ENCODE measurements at places on chromosomes 4 and X.

- no peak for DNase-seq
These were observed 215.6 kb upstream of the FAT1 start for GRCh38 chr4:186939226-186939625.

DNA sequence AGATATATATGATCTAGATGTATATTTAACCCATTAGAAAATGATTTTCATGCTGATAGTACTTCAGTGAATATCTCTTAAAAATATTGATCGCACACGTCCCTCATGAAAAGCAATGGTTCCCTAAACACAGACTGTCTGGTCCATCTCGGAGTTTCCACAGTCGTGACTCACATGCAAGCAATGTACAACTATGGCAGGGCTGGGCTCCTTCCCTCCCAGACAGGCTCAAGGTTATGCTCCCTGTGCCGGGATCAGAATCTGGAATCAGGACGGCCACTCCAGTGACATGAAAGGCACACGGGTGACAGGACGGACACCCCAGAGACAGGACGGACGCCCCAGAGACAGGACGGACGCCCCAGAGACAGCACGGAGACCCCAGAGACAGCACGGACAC is 40.2 kb upstream of the PPP2R3B start:
- no peak for DNase-seq

DNA sequence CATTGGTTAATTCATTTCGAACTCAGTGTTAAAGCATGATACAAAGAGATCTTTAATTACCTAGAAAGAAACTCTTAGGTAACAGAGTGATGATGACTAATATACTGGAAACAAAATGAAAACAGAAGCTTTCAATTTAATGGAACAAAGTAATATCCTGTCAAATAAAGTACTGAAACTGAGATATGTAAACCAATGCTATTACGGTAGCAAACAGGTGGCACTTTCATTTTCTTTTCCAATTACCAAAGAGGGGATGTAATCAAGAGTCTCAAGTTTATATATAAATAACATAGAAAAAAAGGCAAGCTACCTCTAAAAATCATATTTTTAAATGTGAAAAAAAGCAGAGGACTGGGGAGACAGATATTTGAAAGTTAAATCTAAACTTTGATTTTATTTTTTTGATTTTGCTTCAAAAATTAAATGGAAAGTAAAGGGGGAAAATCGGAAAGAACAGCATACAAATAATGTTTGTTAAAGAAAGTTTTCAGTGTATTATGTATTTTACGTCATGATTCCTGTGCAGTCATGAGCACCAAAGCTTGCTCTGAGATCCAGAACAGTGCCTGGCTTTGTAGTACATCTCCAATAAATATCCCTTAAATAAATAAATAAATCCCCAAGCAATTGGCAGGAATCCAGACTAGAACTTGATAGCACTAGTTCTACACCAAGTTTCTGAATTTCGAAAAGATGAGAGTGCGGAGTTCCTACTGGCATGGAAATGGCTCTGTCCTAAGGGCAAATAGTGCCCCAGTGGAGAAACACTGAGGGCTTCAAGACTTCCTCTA is 25.0 kb upstream of the RAPGEF2 start:
- no peak for DNase-seq

GRCh38 chrX:56068274-56068758 is 163.8 kb upstream of the KLF8 start:
- DNase-seq = no peak

DNA sequence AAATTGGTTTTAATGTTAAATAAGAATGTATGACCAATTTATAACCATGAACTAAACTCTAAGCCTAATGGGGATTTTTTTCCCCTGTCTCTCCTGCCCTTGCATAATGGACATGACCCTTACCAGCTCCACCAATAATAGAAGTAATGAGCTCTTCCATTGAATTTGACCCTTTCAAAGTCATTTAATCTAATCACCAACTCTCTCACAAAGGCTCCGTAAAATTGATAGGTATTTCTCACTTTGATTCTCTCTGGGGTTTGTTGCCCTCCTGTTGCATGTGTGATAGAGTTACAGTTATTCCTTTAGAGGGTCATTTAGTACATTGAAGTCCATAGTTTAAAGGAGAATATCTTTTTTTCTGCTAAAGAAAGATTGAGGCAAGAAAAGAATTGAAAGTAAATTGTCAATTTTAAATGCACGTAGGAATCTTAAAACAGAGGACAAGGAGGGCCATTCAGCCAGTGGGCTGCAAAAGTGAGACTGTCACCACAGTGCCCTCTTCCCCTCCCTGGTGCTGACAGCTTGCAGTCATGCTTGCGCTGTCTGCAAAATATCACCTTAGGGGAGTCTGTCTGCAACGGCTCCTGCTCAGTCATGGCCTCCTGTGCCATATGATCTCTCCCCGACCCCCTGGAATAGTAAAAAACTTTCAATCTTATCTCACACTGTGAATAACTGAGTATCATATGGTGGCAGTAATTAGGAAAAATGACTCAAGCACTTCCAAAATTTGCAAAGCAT is 307.5 kb upstream of the GNPDA2 start:
- no peak for DNase-seq

GRCh38 chr4:48333587-48333986 is 7.7 kb upstream of the SLAIN2 start:
- no peak for DNase-seq

- DNase-seq = no peak
These were observed 92.1 kb downstream of the SCFD2 start for GRCh38 chr4:53273726-53274125.

DNA sequence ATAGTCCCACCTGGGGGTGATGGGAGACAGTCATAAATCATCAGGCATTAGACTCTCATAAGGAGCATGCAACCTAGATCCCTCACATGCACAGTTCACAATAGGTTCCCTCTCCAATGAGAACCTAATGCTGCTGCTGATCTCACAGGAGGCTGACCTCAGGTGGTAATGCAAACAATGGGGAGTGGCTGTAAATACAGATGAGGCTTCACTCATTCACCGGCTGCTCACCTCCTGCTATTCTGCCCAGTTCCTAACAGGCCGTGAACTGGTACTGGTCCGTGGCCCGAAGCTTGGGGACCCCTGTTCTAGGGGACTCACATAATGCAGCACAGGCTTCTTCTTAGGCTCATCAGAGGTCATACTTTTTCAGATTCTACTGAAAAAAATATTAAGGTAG is 625.9 kb upstream of the AGA start:
- no peak for DNase-seq

- no peak for DNase-seq
These were observed 95.2 kb downstream of the MANBA start for GRCh38 chr4:102665527-102665926.

DNA sequence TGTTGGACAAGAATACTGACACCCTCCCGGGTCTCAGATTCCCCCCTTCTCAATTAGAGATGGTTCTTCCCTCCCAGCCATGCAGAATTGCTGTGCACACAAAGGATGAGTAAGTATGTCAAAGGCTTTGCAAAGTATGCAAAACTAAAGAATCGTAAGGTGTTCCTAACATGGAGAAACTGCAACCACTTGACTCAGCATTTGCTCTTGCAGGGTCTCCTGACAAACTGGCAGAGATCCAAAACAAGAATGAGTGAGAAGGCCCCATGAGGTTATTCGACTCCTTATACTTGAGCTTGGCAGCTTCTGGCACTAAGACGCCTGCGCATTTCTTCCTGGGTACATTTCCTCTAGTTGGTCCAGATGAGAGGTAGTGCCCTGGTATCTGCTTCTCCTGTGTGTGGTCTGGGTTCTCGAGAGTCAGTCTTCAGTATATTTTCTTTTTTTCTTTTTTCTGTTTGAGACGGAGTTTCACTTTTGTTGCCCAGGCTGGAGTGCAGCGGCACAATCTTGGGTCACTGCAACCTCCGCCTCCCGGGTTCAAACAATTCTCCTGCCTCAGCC is 8.2 kb downstream of the FAM184B start:
- peak; percentile 49 for DNase-seq

DNA sequence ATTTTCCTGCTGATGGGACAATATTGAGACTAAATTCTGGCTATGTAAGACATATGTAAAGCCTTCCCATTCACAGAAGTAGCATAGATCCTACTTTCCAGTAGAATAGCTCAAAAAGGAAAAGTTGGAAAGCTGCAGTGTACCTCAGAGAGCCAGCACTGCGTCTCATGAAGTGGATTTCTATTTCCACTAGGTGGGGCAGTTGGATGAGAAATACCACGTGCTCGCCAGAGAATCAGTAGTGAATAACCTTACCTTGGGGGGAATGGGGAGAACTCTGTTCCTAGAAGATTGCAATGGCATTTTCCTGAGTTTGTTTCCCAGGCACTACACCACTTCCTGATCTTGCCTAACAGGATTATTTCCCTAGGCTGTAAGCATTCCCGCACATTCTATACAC is 907.1 kb downstream of the FSTL5 start:
- peak; percentile 5 for DNase-seq

GRCh38 chrX:39808471-39808917 is 289.3 kb downstream of the BCOR start:
- DNase-seq = no peak

GRCh38 chrX:141982296-141982695 is 78.6 kb downstream of the MAGEC1 start:
- DNase-seq = no peak

- no peak for DNase-seq
These were observed 545.3 kb upstream of the GRID2 start for GRCh38 chr4:91758487-91758886.
